ENCODE measurements at places on chromosomes 3 and 15.

GRCh38 chr3:175692256-175692655 lies 833.1 kb downstream of the NAALADL2 start:
- no peak for DNase-seq

DNA sequence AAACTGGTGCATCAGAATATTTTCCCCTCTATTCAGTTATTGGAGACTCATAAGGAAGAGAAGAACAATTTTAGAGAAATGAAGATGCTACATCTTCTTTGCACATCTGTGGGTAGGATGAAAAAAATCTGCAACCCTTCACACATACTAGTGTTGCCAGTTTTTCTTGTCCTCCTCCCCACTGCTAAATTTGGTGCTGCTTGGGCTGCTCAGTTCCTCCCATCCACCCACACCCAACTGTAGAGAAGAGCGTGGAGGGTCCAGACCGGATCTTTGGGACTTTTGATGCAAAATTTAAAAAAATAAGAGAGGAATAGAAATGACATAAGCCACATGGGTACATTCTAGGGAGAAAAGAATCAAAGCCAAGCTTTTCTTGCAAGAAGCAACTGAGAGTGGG lies 8.7 kb upstream of the RASA2 start:
- no peak for DNase-seq

GRCh38 chr3:3082234-3082924 lies 27.8 kb downstream of the IL5RA start:
- no peak for DNase-seq

- no peak for DNase-seq
Measured at GRCh38 chr3:24087469-24087868, 142.4 kb downstream of the NR1D2 start.
